Panc1 (cell line): ENCODE measurements at places on chromosomes 6 and 20. TPM values are rescaled to one million over a fixed set of nuclear protein-coding genes. Genes with fewer than 3 reads are reported as not detected.

GRCh38 chr20:49925901-49926454, 10.2 kb upstream of the RNF114 start:
- DNase-seq, result no peak

DNA sequence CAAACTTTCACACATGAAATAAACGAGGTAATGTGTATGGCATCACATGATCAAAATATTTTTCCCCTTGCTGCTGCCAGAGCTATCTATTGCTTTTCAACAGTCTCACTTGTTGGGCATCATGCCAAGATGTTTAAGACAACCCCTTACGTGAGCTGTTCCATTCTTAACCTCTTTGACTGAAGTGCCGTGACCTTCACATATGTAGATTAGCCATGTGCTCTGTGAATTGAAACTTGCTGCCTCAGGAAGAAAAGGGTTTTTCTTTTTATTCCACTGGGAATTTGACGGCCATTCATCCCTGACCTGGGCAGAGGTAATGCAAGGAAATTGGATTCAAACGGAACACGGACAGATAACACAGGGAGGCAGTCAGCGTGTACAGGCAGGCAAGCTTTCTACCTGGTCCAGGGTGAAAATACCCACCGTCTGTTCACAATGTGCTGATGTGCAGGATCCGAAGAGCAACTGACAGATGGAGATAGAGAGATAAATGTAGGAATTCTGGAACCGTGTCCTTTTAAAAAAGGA, 14.2 kb downstream of the ARID1B start:
- no peak for DNase-seq

GRCh38 chr20:37590938-37591490, 63.3 kb upstream of the BLCAP start:
- no peak for DNase-seq

DNA sequence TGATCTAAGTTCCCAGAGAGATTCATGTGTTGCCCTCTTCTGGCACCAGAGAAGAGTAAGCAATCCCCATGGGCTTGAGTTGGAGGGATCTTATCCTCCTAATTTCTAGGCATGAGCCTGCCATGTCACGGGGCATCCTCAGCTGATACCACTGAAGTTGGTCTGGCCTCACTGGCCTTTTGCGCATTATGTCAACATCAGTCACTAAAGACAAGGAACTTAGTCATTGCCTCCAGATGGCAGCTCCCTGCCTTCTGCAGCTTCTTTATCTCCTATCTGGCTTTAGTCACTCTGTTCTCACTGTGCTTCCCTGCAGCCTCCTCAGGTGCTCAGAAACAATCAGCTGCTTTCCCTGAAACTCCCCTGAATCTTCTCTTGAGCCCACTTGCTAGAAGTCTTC, 312.2 kb downstream of the ADGRG6 start:
- no peak for DNase-seq

- no peak for DNase-seq
These were observed 744.1 kb upstream of the GJE1 start for GRCh38 chr6:141388666-141389065.

The CABLES2 gene
- 9.8 TPM for total RNA-seq

The BPIFB4 gene
- total RNA-seq, result not detected

The SLC16A10 gene
- total RNA-seq, result 0.18 TPM

The SLC24A3 gene
- not detected for total RNA-seq

The SLC22A7 gene
- total RNA-seq, result not detected

The FAXC gene
- total RNA-seq, result 9.0 TPM

The LRFN2 gene
- 0.05 TPM for total RNA-seq
